Fibroblast of lung (primary cell): ENCODE measurements at places on chromosomes 7 and 10.

GRCh38 chr10:77667426-77668324 is 30.1 kb upstream of the KCNMA1 start:
- DNase-seq: no peak

DNA sequence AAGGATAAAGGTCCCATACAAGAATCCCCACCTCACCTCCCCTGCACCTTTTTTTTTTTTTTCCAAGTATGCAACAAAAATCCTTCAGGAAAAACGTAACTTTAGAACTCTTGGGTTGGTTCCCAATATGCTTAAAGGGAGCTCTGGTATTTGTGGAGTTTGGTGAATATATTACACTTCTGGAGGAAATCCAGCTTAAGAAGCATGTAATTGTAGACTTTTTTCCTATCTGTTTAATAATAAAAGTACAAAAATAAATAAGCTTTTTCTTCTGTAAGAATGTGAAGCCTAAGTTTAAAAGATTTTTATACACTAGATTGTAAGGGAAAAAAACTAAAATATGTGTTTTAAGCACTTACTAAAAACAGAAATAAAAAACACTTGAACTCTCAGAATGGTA is 102.3 kb downstream of the SORBS1 start:
- peak; percentile 35 for DNase-seq

DNA sequence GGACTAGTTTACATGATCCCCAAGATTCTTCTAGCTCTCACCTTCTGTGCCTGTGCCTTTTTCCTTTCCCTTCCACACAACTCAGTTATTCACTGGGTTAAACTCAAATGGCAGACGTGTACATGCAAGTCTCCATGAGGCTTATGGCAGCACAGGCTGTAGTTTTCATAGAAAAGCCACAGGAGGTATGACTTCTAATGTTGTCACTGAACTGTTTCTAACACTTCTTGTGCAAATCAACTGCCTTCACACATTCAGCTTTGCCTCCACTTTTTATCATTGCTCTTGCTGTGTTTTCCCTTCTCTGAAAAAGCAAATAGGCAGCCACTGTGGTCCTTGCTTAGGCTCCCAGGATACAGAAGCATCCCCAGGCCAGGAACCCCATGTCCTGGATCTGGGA is 5.3 kb upstream of the GIMAP5 start:
- DNase-seq: no peak

- no peak for DNase-seq
These were observed 5.5 kb upstream of the LZTS2 start for GRCh38 chr10:100993986-100994708.

DNA sequence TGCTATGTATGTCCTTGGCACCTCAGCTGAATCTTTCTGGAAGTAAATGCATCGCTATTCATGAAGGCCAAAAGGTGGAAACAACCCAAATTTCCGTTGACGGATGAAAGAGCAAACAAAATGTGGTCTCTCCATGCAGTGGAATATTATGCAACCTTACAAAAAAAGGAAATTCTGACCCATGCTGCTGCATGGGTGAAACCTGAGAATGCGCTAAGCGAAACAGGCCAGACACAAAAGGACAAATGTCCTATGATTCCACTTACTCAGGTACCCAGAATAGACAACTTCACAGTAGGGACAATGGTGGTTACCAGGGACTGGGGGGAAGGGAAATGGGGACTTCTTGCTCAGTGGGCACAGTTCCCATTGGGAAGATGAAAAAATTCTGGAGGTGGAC is 158.8 kb downstream of the CAMK1D start:
- DNase-seq: no peak

DNA sequence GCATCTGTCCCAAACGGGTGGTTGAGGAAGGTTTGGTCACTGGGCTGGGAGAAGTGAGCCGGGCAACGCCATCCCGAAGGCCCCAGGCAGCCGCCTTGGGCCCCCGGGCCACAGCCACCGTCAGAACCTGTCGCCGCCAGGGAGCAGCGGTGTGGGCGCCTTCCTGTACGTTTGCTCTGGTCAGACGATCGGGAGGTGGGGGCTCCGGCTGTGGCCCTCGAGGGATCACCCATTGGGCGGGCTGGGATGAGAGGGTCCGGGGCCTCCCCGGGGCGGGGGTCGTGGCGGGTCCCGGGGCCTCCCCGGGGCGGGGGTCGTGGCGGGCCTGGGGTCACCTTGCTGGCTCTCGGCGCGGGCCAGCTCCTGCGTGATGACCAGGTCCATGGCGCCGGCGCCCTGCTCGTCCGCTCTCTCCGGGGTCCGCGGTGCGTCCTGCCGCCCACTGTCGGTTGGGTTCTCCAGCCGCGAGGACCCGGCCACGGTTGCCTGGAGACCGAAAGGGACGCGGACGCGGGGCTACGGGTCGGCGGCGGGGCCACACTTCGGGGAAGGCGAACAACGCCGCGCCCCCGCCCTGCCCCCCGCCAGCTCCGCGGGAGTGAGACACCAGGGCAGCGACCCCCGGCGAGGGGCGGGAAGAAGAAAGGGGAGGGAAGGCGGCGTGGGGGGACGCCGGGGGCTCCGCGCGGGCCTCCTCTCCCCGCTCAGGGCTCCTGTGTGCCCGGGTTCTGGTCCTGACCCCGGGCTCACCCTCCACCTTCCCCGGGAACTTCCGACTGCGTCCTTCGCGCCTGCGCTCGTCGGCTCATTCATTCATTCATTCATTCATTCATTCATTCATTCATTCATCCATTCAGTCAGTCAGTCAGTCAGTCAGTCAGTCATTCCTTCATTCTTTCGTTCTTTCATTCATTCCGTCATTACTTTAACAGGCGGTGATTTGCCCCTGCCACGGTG is at the start of gene CFAP46:
CFAP46 (minus strand) TSS at position 470 of the 957 bp plus-strand sequence; CDS start at position 384, 86 bp downstream.
- peak; percentile 63 for DNase-seq

DNA sequence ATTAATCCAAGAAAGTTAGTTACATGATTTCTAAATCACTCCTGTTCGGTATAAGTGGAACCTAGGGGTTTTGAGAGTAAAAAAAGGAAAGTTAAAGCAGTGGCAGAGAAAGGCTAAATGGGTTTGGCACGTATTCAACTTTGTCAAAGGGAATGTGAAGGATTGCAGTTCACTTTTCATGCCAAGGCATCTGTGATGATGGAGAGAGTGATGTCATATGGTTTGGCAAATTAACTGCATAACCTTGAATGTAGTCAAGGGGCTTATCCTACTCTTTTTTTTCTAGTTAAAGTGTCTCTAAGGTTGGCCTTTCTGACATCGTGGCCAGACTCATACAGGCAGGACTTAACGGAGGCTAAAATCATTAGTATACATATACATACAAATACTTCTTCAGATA is 277.8 kb downstream of the EXOC4 start:
- DNase-seq: peak; percentile 81

GRCh38 chr10:109914966-109915365 is 8.3 kb downstream of the XPNPEP1 start:
- DNase-seq: peak; percentile 97

GRCh38 chr10:128630787-128631252 is 504.6 kb upstream of the MKI67 start:
- peak; percentile 61 for DNase-seq

GRCh38 chr10:119595676-119596515 is 868 bp downstream of the TIAL1 start:
- DNase-seq: peak; percentile 58

GRCh38 chr7:151087245-151088018 is 1.2 kb downstream of the AGAP3 start:
- DNase-seq: peak; percentile 62

- DNase-seq: no peak
These were observed 158.9 kb upstream of the SP4 start for GRCh38 chr7:21269021-21269420.

- DNase-seq: no peak
These were observed 433.5 kb upstream of the CELF2 start for GRCh38 chr10:10584161-10584560.

DNA sequence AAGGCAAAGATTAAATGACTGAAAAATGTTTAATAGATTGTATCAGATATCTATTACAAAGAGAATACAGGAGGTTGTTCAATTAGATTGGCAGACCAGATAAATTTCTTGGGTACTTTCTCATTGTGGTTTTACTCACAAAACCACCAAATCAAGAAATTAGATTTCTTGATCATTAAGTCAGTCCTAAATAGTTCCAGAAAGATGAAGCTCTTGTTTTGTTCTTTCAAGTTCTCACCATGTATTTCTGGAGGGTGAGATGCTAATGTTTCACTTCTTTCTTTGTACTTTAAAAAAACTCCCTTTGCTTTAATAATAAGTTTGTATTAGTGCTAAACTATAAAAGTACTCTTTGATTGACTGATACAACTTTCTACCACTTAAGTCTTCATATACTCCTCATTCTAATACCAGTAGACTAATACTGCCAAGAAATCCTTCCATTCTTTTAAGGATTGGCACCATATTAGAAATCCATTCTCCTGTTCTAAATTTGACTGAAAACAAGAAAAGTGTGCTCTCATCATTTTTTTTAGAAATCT is 69.4 kb downstream of the RNF133 start:
- no peak for DNase-seq

DNA sequence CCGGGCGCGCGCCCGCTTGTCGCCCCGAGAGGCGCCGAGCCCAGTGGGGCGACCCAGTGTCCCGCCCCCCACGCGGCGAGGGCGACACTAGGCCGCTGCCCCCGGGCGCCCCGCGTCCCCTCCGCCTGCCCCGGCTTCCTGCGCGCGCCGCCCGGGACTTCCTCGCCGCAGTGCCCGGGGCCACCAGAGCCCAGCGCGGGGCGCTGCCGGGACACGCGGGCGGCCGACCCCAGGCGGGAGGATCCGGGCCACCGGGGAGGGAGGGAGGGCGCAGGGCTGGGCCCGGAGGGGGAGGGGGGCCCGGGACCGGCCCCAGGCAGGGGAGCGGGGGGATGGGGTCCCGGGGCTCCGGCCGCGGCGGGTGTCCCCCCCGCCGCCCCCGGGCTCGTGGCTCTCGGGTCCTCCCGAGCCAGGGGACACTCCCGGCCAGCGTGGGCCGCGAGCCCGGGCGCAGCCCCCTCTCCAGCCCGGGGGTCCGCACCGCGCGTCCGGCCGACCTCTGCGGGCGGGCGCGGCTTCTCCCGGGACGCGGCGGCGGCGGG is 435 bp upstream of the PWWP2B start:
- peak; percentile 37 for DNase-seq

- no peak for DNase-seq
These were observed 104.7 kb downstream of the CPXM2 start for GRCh38 chr10:123786896-123787295.

GRCh38 chr7:51973071-51973470 is 656.5 kb upstream of the COBL start:
- DNase-seq: no peak

DNA sequence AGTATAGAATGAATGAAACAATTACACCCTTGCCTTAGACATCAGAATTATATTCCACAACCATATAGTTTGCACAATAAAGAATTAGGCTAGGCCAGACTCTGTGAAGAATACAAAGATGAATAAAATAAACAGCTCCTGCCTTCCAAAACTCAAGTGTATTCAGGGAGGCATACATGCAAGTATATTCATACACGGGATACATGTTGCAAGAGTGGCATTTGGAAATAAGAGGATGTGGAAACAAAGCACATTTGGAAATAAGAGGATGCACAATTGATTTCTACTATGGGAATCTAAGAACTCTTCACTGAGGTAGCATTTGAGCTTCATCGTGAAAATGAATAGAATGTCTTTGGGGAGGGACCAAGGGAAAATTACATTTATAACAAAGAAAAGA is 27.0 kb upstream of the TMEM26 start:
- DNase-seq: no peak

GRCh38 chr7:140694592-140694991 is 1.9 kb upstream of the NDUFB2 start:
- no peak for DNase-seq

GRCh38 chr7:102439963-102440795 is 6.8 kb downstream of the ORAI2 start:
- peak; percentile 70 for DNase-seq

GRCh38 chr7:134098072-134098471 is 29.1 kb upstream of the LRGUK start:
- no peak for DNase-seq

DNA sequence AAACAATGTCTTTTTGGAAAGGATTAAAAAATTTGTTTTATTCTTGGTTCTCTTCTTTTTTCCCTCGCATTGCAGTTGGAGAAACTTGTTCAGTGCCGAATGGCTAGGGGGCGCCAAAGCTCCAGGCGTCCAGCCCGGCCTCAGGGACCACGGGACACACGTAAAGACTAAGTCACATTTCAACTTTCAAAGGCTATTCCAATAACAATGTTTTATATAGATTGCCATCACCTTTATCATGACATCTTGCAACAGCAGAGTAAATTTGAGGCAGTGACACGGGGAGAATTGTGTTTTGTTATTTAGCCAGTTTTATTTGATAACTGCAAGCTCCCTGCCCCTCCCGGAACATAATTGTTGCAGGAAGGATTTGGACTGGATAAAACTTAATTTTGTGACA is 2.2 kb upstream of the IGFBP3 start:
- DNase-seq: peak; percentile 79

GRCh38 chr7:128435327-128435686 is 20.4 kb upstream of the HILPDA start:
- DNase-seq: no peak

DNA sequence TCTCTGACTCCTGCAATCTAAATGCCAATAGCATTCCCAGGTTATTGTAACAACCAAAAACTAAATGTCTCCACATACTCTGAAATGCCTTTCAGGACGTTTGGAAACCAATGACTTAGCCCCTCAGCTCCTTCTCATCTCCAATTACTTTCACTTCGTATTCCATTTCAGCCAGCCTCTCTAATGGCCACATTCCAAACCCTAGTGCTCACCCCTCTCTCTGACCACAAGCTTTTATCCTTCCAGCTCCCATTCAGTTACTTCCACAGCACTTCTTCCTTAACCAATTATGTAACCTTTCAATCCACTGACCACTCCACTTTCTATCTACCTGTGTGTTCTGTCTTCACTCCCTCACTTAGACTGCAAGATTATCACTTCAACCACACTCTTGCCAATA is 4.3 kb downstream of the NOC3L start:
- DNase-seq: peak; percentile 96

DNA sequence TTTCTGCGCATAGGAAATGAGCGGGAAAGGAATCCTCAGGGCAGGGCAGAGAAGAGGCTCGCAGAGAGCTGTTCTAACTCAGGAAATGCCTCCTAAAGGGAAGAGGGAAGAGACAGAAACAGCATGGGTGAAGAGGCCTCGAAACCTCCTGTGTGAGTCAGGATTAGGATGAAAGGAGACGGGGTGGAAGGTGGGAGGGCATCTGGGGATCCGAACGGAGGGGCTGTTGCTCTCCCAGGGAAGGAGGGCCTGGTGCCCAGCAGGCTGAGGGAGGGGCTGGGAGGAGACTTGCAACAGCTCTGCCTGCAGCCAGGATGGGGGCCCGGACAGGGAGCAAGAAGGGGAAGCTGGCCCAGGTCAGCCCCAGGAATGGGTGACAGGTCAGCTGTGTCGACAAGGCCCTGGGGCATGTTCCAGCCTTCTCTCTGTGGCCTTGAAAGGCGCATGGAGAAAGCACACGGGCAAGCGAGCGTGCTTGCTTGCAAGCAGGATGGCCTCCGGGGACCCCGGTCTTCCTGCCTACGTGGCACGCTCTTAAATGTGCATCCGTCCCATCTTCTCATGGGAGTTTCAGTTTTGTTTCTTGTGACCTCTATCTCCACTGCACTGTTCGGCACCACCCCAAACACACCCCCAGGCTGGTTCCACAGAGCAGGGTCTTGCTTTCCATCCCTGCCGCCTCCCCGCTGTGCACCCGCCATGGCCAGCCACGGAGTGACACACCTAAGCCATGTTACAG is 63.5 kb downstream of the HIPK2 start:
- DNase-seq: no peak

- DNase-seq: peak; percentile 26
These were observed 78.5 kb downstream of the LHPP start for GRCh38 chr10:124539935-124540641.
